ENCODE measurements at places on chromosomes 7 and 10.
A peak's percentile ranks its signal among the peaks of the same experiment; 100 is the strongest.

DNA sequence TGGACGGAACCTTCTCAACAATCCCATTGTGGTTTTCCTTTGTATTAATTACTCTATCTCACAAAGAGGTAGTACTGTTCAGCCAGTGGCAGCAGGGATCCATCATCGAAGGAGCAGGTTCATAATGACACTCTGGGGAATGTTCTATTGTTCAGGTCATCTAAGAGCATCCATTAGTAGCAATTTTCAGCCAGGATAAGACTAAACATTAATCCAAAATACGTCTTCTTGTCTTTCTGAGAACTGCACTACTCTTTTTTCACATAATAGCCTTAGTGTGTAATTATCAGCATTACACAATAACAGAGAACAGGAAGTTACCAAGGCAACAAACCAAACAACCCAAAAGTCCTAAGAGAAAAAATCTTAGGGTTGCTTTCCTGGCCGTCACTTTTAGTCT is 259.5 kb upstream of the VWC2 start:
- no peak for DNase-seq

DNA sequence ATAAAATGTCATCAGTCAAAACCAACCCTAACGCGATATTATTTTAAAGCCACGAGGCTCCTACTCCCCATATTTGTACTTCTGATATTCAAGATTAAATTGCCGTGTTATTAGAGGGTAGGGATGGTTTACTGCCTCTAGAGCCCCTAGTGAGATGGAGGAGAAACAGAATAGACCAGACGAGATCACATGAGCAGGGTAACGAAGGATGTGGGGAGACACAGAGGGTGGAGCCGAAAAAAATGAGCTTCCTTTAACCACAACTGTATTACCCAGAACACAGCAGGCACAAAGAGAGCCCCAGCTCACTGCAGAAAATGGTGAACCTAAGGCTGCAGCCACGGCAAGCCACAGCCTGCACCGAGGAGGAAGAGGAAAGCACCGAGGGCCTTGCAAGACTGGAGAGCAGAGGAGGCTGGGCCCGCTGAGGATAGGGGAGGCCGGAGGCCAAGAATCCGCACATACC is 14.3 kb downstream of the ZC3HAV1 start:
- DNase-seq, result no peak

GRCh38 chr10:89241486-89242344 is 9.9 kb downstream of the LIPA start:
- DNase-seq, result no peak

- no peak for DNase-seq
Measured at GRCh38 chr7:47574482-47575329, 7.2 kb downstream of the TNS3 start.

DNA sequence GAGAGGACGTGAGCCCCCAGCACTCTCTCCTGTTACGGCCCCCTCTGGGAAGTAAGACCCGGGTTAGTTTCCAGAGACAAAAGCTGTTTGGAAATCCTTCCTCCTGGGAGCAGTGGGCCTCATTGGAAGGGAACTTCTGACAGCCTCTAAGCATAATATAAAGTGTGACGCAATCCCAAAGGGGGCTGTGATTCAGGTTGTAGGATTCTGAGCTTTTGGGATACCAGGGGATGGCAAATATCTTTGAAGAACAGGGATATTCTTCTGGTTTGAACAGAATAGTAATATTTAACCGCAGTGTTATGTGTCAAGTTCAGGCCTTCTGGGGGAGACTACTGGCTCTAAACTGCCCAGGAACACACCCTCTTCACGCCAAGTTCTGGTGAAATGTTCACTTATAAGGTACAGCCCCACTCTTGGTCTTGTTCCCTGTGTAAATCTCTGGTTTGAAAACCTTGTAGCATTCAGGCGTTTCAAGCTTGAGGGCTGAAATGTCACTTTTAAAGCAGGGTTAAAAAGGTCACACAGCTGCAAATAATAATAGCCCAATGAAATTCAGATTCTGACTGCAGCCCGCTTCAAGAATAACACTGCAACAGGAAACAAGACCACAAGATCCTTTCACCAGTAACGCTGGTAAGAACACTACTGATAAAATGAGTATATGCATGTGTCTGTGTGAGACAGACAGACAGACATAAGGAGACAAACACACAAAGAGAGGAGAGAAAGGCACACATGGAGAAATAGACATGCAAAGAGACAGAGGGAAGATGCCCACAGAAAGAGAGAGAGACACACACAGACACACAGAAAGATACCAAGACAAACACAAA is 69.0 kb downstream of the CREB5 start:
- no peak for DNase-seq

DNA sequence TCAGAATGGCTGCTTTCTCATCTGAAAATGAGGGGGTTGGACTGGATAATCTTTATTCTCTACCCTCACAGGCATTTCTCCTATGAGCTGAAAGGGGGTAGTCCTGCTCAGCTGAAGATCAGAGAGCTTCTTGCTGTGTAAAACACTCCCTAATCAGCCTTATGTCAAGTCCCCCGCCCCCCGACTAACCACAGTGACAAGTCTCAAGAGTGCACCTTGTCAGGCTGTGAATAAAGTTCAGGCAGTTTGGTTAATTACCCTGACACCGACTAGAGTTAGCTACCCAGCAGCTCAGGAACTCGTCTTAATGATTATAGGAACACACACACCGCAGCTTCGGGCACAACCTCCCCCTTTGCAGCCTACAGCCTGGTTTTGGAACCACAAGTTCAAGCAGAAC is 513.7 kb downstream of the RPS24 start:
- DNase-seq, result no peak

- DNase-seq, result no peak
Measured at GRCh38 chr10:105718207-105718995, 1077.3 kb downstream of the SORCS3 start.

GRCh38 chr10:22977751-22978150 is 49.9 kb downstream of the ARMC3 start:
- DNase-seq, result no peak

DNA sequence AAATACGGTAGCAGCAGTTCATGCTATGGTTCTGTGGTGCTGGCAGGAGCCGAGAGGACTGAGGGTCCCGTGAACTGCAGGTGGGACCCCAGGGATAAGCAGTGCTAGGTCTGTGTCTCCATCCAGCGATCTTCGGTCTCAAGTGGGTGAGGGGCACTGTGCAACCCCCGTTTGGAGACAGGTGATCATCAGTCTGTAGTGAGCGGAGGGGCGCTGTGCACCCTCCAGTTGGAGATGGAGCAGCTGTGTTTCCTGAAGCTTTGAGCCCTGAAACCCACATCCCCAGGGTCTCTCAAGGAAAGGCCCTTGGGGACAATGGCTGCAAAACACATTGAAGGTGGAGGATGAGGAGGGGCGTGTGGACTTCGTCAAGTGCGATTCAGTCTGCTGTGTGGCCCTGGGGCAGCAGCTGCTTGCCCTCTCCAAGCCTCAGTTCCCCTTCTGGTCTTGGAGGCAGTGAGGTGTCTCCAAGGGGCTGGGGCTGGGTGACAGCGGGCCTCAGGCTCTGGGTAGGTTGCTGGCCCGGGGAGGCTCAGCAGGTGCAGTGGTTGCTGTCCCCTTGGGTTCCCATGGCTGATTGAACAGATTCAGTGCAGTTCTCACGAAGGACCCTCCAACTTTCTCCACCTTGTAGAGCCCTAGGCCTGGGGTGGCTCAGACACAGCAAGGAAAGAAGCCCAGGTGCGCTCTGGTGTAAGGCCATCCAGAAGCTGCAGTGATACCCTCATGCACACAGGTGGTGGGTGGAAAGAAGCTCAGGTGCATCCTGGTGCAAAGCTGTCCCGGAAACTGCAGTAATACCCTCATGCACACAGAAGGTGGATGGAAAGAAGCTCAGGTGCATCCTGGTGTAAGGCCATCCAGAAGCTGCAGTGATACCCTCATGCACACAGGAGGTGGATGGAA is 160.6 kb downstream of the ADARB2 start:
- no peak for DNase-seq

- no peak for DNase-seq
Measured at GRCh38 chr10:26367771-26368170, 70.4 kb upstream of the APBB1IP start.

GRCh38 chr7:36546331-36546730 is 156.7 kb downstream of the ANLN start:
- DNase-seq, result no peak

DNA sequence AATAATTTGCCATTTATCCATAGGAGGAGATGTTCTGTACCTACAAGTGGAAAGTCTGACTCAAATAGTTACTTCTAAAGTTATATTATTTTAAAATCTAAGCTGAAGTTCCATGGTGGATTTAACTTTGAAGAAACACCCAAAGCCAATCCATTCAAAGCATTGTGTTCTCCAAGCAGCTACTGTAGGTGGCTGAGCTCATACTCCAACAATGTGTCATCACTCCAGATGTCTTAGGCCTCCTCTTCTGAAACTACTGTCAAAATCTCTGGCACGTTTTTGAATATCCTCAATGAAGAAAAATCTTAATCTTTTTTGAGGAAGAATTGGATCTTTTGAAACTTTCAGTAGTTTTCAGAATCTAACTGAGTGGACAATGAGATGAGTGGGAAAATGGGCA is 169.1 kb downstream of the PTEN start:
- DNase-seq, result no peak

DNA sequence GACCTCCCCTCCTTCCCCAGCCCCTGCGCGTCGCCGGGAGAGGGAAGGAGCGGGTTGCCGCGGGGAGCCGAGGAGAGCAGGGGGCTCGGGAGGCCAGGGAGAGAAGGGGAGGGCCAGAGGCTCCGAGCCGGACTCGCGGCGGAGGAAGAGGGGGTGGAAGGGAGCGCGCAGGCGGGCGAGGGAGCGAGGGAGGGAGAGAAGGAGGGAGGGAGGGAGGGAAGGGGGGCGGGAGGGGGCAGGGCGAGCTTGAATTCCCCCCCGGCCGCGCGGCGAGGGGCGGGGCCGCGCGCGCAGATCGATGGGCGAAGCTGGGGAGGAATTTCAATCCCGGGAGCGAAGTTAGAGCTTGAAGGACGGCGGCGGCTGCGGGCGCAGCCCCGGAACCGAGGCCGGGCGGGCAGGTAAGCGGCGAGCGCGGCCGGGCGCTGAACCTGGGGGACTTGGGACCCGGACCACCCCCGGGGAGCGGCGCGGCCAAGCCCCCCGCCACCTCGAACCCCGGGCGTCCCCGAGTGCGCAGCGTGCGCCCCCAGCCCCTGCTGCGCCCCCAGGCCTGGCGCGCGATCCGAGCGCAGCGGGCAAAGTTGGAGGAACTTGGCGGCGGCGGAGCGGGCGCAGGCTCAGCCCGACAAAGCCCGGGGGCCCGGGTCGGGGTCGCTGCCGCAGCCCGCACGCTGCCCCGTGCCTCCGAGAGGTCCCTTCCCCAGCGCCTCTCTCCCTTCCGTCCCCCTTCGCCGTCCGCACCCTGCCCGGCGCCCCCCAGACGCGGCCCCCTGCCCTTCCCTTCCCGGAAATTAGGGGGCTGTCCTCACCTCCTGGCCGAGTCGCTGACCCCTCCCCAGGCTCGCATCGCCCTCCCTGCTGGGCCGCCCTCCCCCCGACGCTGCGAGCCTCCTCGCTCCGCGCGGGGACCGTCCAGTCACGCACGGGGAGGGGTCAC is at the start of gene ELFN1:
Gene ELFN1, plus strand, starts transcription at position 324 of the 940 bp plus-strand sequence. CDS start 74,320 bp downstream, outside the sequence.
- DNase-seq, result no peak

DNA sequence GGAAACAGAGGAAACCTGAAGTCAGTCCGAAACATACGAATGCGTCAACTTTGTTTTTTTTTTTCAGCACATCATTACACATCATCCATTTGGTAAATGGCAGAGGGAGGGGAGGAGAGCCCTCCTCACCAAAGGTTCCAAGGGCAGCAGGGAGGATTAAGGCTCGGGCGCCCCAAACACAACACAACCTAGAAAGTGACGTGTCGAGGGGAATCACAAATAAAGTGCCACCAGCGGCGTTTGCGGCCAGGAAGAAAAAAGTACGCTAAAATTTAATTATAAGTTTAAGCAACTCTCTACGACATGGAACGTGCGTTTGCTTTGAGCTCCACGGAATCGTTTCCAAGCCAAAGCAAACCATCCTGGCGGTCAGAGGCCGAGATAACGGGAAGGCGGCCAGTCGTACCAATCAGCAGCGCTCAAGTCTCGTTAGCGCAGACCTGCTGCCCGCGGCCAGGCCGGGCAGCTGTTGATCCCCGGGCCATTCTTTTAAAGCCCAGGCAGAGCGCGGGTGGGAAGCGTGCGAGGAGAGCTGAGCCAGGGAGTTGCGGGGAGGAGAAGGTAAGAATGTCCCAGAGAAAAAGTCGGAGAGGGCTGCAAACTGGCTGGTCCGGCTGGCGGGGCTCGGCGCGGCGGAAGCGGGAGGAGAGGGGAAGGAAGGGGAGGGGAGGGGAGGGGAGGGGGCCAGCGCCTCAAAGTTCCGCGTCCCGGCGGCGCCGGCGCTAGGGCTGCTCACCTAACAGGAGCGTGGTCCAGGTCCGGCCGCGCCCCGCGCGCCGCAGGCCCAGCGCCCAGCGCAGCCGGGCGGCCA is 719 bp downstream of the DPY19L1 start:
- DNase-seq, result peak; percentile 7

- DNase-seq, result no peak
Measured at GRCh38 chr10:121351540-121351939, 246.7 kb downstream of the FGFR2 start.

GRCh38 chr7:112946350-112946749 is 140.3 kb downstream of the GPR85 start:
- no peak for DNase-seq

- no peak for DNase-seq
Measured at GRCh38 chr7:67599331-67600062, 602.9 kb downstream of the TYW1 start.

DNA sequence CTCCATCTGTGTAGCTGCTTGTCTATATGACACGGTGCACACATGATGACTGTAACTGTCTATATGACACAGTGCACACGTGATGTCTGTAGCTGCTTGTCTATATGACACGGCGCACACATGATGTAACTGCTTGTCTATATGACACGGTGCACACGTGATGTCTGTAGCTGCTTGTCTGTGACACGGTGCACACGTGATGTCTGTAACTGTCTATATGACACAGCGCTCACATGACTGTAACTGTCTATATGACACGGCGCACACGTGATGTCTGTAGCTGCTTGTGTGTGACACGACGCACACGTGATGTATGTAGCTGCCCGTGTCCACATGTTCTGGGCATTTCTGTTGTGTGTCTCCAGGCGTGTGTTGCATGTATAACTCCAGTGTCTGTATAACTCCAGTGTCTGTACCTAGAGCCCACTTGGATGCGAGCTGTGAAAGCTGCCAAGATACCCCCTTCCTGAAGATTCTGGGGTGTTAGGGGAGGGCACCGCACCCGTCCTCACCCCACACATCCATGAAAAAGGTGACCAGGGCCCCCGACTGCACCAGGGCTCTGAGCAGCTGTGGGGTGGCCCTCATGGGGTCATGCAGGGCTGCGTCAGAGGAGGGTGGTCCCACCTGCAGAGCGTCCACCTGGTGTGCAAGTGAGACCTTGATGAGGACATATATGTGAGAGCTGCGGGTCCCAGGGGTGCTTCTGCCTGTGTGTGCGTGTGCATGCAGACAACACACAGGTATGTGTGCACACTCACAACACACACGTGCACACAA is 137.9 kb downstream of the ELFN1 start:
- DNase-seq, result no peak

- no peak for DNase-seq
Measured at GRCh38 chr7:71238581-71239295, 106.8 kb downstream of the GALNT17 start.
